ENCODE measurements at places on chromosomes 1 and 21.

GRCh38 chr1:116854403-116854690 lies 55.4 kb upstream of the PTGFRN start:
- no peak for DNase-seq

- no peak for DNase-seq
Observed at GRCh38 chr21:41302976-41303375, 13.6 kb upstream of the FAM3B start.

DNA sequence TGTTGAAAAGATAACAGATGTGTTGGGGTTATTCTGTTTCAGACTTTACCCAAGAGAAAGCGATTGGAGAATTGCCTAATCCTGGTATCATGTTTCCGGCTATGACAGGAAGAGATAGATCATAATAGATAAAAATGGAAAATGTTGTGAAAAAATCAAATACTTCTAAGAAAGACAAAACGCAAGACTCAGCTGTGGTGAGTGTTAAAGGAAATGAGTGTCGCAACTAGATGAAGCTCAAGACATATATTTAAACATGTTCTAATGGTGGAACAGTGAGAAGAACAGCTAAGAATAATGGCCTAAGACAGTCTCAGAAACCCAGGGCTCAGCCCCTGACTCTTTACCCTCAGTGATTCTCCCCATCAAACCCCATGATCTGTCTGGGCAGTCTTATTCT lies 426.7 kb upstream of the RUNX1 start:
- DNase-seq: no peak

DNA sequence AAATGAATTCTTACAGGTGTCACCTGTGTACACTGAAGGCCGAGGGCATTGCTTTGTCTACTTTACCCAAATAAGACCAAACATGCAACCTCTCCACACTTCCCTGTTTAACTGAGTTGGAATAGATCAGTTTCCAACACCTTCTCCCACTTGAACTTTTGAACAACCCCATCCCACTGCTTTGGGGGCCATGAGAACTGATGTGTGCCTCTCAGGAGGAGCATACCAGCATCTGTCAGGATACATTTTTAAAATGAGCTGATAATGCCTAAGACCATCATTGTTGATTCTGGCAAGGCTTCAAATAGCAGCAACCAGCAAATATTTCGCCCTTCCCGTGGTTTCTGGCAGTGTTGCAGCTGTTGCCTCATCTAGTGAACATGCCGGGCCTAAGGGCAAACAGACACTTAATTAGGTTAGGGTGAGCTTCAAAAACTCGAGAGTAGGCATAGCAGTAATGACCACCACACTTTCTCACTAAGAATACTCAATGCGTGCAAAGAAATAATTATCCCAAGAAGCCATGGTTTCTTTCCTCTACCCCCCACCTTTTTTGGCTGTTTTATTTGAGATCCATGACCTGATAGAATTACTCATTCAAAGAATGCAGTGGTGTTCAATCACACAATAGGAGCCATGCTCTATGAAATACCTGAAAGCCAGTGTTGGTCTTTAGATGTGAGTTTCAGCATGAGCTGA lies 63.7 kb downstream of the MAP10 start:
- peak; percentile 77 for DNase-seq

DNA sequence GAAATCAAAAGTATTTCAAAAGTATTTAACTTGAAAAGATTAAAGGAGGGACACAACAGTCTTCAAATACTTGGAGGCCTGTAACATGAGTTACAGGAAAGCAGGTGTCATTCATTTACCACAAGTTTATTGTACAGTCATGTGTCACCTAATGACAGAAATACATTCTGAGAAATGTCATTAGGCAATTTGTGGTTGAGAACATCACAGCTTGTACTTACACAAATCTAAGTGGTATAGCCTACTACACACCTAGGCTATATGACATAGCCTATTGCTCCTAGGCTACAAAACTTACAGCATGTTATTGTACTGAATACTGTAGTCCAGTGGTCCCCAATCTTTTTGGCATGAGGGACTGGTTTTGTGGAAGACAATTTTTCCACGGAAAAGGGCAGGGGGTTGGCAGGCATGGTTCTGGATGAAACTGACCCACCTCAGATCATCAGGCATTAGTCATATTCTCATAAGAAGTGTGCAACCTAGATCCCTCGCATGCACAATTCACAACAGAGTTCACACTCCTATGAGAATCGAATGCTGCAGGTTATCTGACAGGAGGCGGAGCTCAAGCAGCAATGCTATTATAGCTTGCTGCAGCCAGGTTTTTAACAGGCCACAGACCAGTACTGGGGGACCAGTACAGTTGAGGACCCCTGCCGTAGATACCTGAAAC lies 25.0 kb upstream of the PHTF1 start:
- DNase-seq: no peak

DNA sequence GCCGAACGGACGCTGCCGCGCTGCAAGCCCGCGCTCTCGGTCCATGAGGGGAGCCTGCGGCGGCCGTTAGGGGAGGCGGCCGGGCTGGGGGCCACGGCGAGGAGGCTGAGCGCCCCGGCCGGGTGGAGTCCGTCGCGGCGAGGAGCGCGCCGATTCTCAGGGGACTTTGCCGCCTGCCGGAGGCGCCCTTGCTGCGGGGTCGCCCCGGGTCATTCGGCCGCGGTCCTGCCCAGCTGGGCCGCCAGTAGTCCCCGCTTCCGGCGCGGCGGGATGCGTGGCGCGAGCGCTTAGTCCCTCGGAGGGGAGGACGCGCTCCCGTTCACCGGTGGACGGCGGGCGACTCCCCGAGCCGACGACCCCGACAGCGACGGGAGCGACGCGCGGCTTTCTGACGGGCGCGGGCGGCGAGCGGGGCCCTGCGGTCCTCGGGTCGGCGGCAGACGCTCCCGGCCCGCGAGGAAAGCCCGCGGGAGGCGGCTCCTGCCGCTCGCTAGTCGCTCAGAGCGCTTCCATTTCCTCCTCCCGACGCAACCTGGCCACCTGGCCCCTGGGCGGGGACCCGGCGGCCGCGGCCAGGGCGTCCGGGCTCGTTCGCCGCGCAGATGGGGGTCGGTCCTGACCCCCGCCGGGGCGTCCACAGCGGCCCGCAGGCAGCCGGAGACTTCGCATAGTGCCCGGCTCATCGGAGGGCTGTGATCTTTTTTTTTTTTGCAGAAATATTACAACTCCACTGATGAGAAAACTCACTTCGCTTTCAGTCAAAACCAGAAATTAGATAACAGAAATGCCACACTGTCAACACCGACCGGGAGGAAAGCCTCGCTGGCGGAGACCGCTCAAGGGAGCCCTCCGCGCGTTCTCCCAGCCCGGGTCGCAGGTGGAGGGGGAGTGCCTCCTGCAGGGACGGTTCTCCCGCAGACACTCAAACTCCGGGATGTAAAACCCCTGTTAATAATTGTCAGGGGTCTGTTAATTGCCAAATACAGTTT lies 641 bp upstream of the ZBTB21 start:
- peak; percentile 37 for DNase-seq

- no peak for DNase-seq
Observed at GRCh38 chr1:87204441-87204840, 124.2 kb upstream of the LMO4 start.

GRCh38 chr1:239169276-239169675 lies 217.1 kb upstream of the CHRM3 start:
- no peak for DNase-seq

- no peak for DNase-seq
Observed at GRCh38 chr1:34833711-34834110, 25.8 kb downstream of the SMIM12 start.

GRCh38 chr1:116485071-116485735 lies 85.6 kb downstream of the CD58 start:
- DNase-seq: peak; percentile 95

- DNase-seq: no peak
Observed at GRCh38 chr1:60185684-60186083, 112.1 kb upstream of the C1orf87 start.

DNA sequence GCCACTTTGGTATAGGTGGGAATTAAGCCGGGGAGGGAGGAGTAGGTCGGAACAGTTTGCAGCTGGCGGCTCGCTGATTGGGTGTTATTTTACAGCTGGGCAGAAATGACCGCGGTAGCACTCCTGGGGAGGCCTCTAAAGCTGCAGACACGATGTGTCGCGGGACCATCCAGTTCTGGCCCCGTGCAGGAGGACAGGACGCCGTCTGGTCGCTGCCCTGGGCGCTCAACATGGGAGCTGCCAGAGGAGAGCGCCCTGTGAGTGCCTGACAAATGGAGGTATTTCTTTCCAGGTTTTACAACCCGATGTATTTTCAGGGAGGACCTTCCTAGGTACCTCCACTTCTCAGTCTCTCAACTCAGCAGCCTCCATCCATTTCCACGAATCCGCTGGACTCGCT lies 46.2 kb downstream of the CDC7 start:
- no peak for DNase-seq

DNA sequence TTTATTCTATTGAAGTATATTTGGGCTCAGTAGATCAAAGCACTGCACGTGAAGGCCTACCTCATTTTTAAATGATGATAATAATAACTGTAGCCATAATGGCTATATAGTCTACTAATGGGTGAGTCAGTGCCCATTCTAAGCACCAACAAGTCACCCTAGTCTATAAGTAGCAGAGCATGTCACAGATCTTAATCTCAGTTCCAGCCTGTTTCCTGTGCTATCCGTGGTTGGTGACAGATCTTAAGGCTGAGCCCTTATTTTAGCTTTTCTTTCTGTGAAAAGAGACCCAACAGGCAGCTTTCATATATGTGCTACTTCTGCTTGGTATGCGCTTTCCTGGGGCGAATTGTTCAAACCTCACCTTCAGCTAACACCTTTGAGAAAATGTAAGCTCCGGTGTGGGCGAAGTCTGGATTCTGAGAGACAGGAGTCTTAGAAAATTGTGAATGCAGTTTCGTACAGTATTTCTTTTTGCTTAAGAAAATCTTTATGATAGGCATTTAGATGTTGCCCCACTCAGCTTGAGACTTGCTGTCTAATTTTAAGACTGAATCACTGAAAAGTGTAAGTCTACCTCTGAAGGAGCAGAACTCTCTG lies 59.6 kb downstream of the FMN2 start:
- no peak for DNase-seq

- DNase-seq: no peak
Observed at GRCh38 chr1:208461680-208462079, 217.5 kb upstream of the PLXNA2 start.

- no peak for DNase-seq
Observed at GRCh38 chr1:237467320-237467719, 423.4 kb downstream of the ZP4 start.

- DNase-seq: no peak
Observed at GRCh38 chr1:232562855-232563510, 67.0 kb downstream of the SIPA1L2 start.

All from BE2C (cell line).